ENCODE measurements at places on chromosomes 16 and 17.

DNA sequence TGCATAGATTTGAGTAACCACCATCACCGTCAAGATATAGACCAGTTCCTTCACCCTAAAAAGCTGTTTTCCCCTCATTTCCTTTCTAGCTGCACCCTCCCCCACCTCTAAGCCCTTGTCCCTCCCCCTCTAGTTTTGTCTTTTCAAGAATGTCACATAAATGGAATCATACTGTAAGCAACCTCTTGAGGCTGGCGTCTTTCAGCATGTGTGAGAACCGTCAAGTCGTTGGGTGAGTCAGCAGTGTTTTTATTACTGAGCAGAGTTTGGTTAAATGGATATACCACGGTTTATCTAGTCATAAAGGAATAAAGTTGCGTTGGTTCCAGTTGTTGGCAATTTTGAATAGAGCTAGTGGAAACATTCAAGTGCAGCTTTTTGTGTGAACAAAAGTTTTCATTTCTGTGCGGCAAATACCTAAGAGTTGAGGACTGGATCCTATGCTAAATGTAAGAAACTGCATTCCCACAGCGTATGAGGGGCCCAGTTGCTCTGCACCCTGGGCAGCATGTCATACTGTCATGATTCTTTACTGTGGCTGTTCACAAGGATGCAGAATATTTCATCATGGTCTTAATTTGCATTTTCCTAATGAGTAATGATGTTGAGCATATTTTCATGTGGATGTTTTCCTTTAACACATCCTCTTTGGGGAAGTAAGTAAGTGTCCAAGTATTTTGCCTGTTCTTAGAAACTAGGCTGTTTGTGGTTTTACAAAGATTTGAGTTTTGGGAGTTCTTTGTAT is 264.3 kb downstream of the CPPED1 start:
- DNase-seq: no peak

GRCh38 chr17:81050645-81051625 is 16.0 kb downstream of the BAIAP2 start:
- no peak for DNase-seq

GRCh38 chr17:54899721-54900456 is 763 bp upstream of the TOM1L1 start:
- no peak for DNase-seq

DNA sequence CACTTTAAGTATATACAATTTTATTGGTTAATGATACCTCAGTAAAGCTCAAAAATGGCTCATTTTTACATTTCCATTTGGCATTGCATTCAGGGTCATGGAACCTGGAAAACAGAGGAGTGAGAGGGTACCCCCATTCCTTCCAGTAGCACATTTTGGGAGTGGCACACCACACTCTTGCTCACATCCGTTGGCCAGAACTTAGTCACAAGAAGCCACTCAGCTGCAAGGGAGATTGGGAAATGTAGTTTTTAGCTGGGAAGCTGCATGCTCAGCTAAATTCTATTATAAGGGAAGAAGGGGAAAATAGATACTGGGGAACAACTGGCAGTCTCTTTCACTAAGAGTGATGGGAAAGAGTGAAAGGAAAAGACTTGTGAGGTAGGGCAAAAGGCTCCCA is 102.5 kb upstream of the TMEM97 start:
- DNase-seq: no peak

GRCh38 chr17:50161023-50161910 is 4.5 kb upstream of the SGCA start:
- DNase-seq: peak; percentile 92

DNA sequence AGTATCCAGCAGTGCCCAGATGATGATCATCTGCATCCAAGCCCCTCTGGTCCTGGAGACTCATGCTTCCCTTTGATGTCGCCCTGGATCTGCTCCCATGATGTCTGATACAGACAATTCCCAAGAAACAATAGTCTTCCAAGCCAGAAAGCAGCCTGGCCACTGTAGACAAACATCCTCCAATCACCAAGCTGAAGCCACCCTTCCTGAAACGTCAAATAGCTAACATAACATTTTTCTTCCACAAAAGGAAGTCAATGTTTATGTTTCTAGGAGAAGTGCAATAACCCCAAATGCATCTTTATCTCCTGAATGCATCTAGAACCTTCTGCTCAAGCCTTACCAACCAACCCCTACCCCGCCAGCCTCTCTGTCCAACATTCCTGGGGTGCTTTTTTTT is 1.2 kb upstream of the DPEP2 start:
- no peak for DNase-seq

DNA sequence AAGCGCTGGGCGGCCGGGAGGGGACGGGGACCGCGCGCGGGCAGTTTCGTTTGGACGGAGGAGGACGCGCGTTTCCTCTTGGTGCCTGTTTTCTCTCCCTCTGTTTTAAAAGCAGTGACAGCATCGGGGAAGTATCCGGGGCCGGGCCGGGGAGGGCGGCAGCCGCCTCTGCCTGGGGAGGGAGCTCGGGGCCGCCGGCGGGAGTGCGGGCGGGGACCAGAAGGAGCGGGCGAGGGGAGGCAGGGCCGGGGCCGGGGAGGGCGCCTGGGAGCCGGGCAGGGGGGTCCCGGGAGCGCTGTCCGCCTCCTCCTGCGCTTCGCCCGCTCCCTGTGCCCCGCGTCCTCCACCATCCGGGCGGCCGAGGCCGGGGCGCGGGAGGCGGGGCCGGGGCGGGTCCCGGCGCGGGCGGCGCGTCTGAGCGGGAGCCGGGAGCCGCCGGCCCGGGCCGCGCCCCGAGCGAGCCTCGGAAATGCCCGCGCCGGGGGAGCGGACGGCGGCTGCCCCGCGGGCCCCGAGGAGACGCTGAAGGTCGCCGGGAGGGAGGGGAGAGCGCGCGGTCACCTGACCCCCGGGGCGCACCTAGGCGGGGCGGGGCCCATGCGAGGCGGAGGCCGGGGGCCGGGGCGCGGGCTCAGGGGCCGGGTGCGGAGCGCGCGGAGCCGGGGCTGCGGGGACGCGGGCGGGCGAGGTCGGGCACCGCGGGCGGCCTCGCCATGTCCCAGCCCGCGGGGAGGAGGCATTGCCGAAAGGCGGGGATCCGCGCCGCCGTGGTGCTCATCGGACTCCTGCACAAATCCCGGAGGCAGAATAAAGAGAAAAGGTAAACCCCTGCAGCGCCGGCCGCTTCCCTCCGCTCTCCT is 57.3 kb downstream of the RAP1GAP2 start:
- no peak for DNase-seq

DNA sequence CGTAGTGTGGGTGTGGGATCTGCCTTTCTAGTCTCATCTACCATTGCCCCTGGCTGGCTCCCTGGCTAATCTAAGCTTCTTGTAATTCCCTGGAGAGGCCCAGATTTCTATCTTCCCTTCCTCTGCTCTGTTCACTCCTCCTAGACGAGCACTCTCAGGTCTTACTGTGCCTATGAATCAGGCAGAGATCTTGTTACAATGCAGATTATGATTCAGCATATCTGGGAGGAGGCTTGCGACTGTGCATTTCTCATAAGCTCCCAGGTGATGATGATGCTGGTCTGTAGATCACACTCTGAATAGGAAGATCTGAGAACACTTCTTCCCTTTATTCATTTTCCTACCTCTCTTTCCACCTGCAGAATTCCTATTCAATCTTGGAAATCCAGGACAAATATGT is 200.1 kb downstream of the CBLN1 start:
- no peak for DNase-seq

GRCh38 chr17:7867881-7868329 is 10.1 kb downstream of the CYB5D1 start:
- DNase-seq: no peak

GRCh38 chr17:8125154-8125946 is 1.4 kb upstream of the HES7 start:
- DNase-seq: peak; percentile 87

- DNase-seq: no peak
Observed at GRCh38 chr17:41480136-41480535, 815 bp downstream of the KRT35 start.

- no peak for DNase-seq
Observed at GRCh38 chr17:80137131-80137530, 9.8 kb downstream of the EIF4A3 start.

- DNase-seq: no peak
Observed at GRCh38 chr16:66293207-66293735, 73.2 kb upstream of the CDH5 start.

DNA sequence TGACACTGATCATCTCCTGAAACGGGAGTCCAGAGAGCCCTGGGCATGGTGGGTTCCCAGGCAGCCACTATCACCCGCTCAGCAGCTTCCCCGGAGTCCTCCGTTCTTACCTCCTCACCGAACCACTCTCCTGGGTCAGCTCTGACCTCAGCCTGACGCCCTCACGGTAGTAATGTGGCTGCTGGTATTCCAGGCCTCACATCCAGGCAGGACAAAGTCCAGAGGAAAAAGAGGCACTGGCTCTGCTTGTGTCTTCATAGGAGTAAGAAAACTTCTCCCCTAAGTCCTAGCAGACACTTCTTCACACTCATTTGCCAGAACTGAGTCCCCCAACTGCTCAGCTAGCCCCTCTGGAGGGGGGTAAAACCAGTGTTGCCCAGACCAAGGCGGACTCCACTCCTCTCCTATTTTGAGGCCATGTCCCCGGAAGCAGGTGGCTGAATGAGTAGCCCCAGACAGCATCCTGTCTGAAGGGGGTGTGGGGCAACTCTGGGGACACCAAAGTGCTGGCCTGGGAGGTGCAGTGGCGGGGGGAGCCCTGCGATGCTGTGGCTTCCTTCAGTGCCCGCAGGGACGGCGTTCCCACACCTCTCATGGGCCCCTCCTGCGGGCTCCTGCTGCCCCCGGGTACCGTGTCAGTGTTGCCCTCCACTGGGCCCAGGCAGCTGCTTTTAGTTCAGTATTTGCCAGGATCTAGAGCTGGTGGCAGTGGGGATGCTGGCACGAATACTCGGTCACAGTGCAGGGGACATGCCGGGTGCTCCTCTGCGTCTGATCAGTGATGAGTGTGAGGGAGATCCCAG is 5.4 kb downstream of the FSCN2 start:
- DNase-seq: no peak

Data from effector memory CD4-positive, alpha-beta T cell (primary cell).